ENCODE measurements at places on chromosomes 12 and 14. TPM values are rescaled to one million over a fixed set of nuclear protein-coding genes. Genes with fewer than 3 reads are reported as not detected.

DNA sequence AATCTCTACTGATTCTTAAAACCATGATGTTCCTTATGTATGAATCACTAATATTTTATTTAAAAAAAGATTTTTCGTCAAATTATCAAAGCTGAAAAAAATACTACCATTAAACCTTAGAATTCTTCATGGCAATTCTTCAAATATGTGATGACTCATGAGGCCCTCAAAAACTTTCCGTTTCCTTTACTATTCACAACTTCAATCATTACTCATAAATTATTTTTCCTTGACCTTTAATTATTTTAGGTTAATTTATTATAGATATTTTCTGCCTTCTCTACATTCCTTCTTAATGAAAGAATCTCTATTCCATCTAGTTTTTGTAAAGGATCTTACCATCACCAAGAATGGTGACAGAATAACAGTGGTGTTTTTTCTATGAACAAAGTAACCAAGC is 162.1 kb upstream of the SOX5 start:
- H3K27me3 ChIP-seq = no peaks in the 10 kb centered on the region
- no peak for DNase-seq
- no peak overlapping the region for H3K4me3 ChIP-seq
- no peaks in the 10 kb centered on the region for H3K36me3 ChIP-seq
- no peaks in the 10 kb centered on the region for H3K4me1 ChIP-seq

DPPA3 gene
- total RNA-seq = 40.0 TPM

GRCh38 chr12:79997096-79997791 is 62.3 kb upstream of the PPP1R12A start:
- H3K4me1 ChIP-seq = peaks cover 17% of the 10 kb centered on the region
- no peak for DNase-seq
- no peaks in the 10 kb centered on the region for H3K27me3 ChIP-seq

GRCh38 chr14:65352964-65353530 is 59.5 kb upstream of the FUT8 start:
- H3K4me1 ChIP-seq = 0 out of 2 replicates have a peak, but pooled peaks cover 3% of the 10 kb centered on the region
- no peaks in the 10 kb centered on the region for H3K27me3 ChIP-seq
- H3K4me3 ChIP-seq = no peak overlapping the region
- DNase-seq = no peak

ADCY4 gene
- total RNA-seq = 0.57 TPM

GRCh38 chr14:95063391-95063790 is 93.9 kb downstream of the DICER1 start:
- no peaks in the 10 kb centered on the region for H3K36me3 ChIP-seq
- DNase-seq = no peak
- H3K4me1 ChIP-seq = no peaks in the 10 kb centered on the region

DNA sequence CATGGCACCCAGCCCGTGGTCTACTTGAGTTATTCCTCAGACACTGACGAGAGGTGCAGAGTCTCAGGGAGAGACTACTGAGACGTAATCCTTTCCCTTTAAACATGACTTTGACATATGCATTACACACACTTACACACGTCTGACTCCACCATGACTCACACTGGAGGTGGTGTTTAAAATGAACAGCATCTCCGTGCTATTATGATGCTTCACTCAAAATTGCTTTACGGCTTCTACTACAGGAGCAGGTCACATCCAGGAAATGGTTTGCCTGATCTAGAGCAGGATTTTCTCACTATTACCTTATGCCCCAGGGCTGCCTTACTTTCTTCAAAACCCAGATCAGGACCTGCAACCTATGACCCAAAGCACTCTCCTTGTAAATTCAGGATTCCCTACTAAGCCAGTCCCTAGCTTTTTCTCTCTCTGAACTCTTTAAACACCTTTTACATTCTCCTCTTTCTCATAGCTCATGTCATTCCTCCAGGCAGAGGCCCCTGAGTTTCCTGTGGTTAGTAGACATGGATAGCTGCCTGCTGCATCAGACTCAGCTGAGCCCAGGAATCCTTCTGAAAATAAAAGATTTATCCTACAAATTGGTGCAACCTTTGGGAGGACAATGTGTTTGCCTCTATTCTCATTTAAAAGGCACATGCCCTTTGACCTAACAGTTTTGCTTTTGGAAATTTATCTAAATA is 31.2 kb downstream of the TMCC3 start:
- no peaks in the 10 kb centered on the region for H3K27me3 ChIP-seq
- H3K4me3 ChIP-seq = no peak overlapping the region
- no peak overlapping the region for H3K27ac ChIP-seq
- H3K36me3 ChIP-seq = no peaks in the 10 kb centered on the region

- H3K36me3 ChIP-seq = no peaks in the 10 kb centered on the region
- H3K27me3 ChIP-seq = no peaks in the 10 kb centered on the region
- H3K27ac ChIP-seq = no peak overlapping the region
- H3K4me3 ChIP-seq = no peak overlapping the region
- H3K4me1 ChIP-seq = no peaks in the 10 kb centered on the region
Observed at GRCh38 chr14:23115039-23115731, 3.9 kb downstream of the CEBPE start.

FGF23 gene
- total RNA-seq = not detected

NYNRIN gene
- total RNA-seq = 5.9 TPM

DNA sequence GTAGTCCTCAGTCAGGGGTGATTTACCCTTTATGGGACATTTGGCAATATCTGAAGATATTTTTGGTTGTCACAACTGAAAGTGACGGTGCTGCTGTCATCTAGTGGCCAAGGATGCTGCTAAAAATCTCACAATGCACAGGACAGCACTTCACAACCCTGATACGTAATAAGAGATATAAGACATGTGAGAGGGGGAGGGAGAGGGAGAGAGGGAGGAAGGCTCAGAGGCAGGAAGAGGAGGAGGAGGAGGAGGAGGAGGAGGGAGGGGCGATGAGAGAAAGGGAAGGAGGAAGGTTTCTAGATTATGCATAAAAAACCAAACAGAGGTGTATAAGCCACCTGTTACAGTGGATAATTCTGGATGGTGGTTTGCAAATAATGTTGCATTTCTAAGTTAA is 14.3 kb downstream of the MYL2 start:
- H3K27me3 ChIP-seq = no peaks in the 10 kb centered on the region
- no peak overlapping the region for H3K4me3 ChIP-seq
- DNase-seq = no peak
- H3K27ac ChIP-seq = no peak overlapping the region
- peaks cover 7% of the 10 kb centered on the region for H3K4me1 ChIP-seq
- H3K36me3 ChIP-seq = no peaks in the 10 kb centered on the region

DNA sequence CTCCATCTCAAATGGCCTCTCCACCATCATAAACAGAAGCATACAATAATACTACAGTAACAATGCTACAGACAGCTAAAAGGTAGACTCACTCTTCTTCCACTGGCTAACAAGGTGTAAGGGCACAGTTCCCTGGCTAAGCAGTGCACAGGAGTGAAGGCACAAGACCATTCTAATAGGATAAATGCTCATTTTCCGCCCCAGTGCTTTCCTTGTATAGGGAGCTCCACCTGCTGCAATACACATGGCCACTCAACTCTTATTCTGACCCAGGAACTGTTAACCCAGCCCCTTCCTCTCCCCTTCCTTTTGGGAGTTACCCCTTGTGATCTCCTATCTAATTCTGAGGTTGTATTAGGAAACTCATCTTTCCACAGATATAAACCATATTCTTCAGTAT is 124.6 kb downstream of the KCNK10 start:
- H3K36me3 ChIP-seq = no peaks in the 10 kb centered on the region
- no peak overlapping the region for H3K27ac ChIP-seq
- H3K4me1 ChIP-seq = peaks cover 19% of the 10 kb centered on the region
- H3K27me3 ChIP-seq = no peaks in the 10 kb centered on the region
- H3K4me3 ChIP-seq = no peak overlapping the region
- DNase-seq = no peak

HOXC9 gene
- 2.9 TPM for total RNA-seq

DNA sequence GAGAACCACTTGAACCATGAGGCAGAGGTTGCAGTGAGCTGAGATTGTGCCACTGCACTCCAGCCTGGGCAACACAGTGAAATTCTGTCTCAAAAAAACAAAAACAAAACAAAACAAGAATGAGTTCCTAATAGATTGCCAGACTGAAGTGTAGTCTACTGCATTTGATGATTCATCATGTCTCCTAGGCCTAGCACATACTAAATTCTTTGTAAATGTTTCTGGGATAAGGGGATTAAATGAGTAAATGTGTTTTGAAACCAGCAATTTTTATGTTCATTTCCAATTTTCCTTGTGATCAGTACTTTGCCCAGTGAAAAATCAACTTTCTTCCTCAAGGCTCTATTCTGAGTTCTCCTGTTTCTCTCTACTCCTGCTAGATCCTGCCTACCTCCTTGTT is 2.9 kb upstream of the DYRK2 start:
- no peak for DNase-seq
- H3K4me3 ChIP-seq = no peak overlapping the region
- no peaks in the 10 kb centered on the region for H3K27me3 ChIP-seq
- peaks cover 11% of the 10 kb centered on the region for H3K4me1 ChIP-seq
- H3K36me3 ChIP-seq = no peaks in the 10 kb centered on the region

Data from Caco-2 (cell line).